Caco-2 (cell line): ENCODE measurements at places on chromosomes 7 and 10. TPM values are rescaled to one million over a fixed set of nuclear protein-coding genes. Genes with fewer than 3 reads are reported as not detected.
A peak's percentile ranks its signal among the peaks of the same experiment; 100 is the strongest.

DNA sequence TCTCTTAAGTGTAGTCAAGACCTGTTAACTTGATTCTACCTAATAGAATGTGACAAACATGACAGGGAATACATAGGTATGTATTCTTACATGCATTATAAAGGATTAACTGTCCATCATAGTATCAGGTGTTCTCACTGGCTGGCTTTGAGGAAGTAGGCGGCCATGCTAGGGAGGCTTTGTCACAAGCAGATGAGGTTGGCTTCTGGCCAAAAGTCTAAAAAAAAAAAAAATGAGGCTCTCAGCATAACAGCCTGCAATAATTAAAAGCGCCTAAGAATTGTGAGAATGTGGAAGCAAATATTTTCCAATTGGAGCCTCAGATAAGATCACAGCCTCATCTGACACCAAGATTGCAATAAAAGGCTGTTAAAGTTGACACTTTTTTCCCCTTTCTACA, 1256.8 kb upstream of the SORCS1 start:
- no peak for DNase-seq
- H3K36me3 ChIP-seq: no peaks in the 10 kb centered on the region
- H3K4me3 ChIP-seq: no peak overlapping the region
- no peak overlapping the region for H3K27ac ChIP-seq
- H3K4me1 ChIP-seq: no peaks in the 10 kb centered on the region

GRCh38 chr10:131882590-131883451, 18.0 kb upstream of the PPP2R2D start:
- H3K27ac ChIP-seq: no peak overlapping the region
- no peaks in the 10 kb centered on the region for H3K36me3 ChIP-seq
- no peak for DNase-seq

DNA sequence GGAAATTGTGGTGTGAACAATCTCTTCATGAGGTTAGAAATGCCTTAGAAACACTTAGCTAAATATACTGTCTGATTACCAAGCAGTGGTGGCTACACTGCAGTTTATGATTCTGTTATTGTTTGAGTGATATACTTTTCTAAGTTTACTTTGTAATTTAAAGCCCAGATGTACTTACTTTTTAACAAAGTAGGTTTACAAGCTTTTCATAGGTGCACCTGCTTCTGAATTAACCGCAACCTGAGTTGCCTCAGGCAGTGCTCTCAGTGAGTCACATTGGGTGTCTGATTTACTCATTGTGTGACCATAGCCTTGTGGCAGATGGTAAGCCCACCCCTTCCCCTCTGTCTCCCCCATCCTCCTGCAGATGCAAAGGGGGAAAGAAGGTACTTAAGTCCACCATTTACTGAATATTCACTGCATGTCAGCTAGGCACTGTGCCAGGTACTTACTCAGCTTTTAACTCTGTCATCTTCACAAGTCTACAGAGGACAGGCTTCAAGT, 9.0 kb downstream of the MTURN start:
- no peak for DNase-seq
- H3K4me1 ChIP-seq: 0 out of 2 replicates have a peak, but pooled peaks cover 8% of the 10 kb centered on the region
- no peaks in the 10 kb centered on the region for H3K36me3 ChIP-seq
- H3K27ac ChIP-seq: no peak overlapping the region

DNA sequence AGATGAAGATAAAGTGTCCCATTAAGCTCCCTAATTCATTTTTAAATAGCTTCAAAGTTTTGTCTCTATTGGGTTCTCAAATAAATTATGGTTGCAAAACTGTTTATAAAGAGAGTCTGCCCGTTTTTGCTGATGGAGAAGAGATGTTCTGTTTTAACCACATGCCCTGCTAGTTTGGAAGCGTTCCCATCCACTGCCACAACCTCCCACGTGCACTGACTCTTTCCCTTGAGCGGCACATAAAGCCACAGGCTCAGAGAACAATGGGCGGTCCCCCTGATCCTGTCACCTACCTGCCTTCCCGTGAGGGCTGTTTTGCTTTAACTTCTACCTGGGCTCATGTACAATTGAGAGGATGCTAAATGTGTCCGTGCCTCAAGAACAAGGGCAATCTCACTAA, 65.5 kb downstream of the CPVL start:
- no peak overlapping the region for H3K4me3 ChIP-seq
- no peak overlapping the region for H3K27ac ChIP-seq
- no peak for DNase-seq
- H3K36me3 ChIP-seq: no peaks in the 10 kb centered on the region
- no peaks in the 10 kb centered on the region for H3K27me3 ChIP-seq

- H3K4me1 ChIP-seq: peaks cover under 1% of the 10 kb centered on the region
- H3K36me3 ChIP-seq: no peaks in the 10 kb centered on the region
- no peak overlapping the region for H3K4me3 ChIP-seq
- H3K27me3 ChIP-seq: peaks cover 3% of the 10 kb centered on the region
Observed at GRCh38 chr10:69567920-69568319, 5.3 kb downstream of the NEUROG3 start.

DNA sequence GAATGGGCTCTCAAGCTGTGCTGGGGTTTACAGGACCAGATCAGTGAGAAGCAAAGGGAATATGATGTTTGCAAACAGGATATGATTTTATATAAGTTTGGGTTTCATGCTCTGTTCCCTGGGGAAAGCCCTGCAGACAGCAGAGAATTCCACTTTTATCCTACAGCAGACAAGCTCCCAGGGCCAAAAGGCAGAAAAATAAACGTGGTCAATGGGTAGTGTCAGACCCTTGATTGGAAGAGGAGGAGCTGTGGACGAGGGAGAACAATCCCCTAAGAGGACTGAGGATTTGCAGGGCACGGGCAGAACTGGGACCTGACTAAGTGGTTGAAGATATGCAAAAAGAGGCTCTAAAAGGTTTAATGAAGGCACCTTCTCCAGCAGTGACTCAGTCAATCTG, 275.3 kb downstream of the HDAC9 start:
- H3K36me3 ChIP-seq: no peaks in the 10 kb centered on the region
- H3K4me1 ChIP-seq: no peaks in the 10 kb centered on the region
- H3K27me3 ChIP-seq: no peaks in the 10 kb centered on the region
- no peak for DNase-seq
- no peak overlapping the region for H3K27ac ChIP-seq
- H3K4me3 ChIP-seq: no peak overlapping the region

DNA sequence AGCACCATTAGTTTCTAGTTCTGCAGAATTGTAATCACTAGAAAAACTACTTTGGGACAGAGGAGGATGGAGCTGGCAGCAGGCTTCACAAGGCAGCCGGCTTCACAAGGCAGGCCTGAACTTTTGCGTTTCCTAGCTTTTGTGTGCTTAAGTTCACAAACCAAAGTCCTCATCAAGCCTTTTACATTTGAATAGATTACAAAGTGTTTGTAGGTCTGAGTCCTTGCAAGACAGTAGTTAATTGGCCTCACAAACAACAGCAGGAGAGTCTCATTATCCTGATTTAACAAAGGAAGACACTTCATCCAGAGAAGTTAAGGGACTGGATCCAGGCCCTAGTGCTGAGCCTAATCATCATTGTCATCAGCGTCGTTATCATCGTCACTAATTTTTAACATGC, 147.8 kb upstream of the AUTS2 start:
- no peak overlapping the region for H3K4me3 ChIP-seq
- no peak overlapping the region for H3K27ac ChIP-seq
- no peaks in the 10 kb centered on the region for H3K27me3 ChIP-seq
- no peaks in the 10 kb centered on the region for H3K36me3 ChIP-seq

GRCh38 chr7:29256693-29257002, 62.1 kb downstream of the CHN2 start:
- no peak for DNase-seq
- no peaks in the 10 kb centered on the region for H3K4me1 ChIP-seq
- H3K27ac ChIP-seq: no peak overlapping the region
- no peak overlapping the region for H3K4me3 ChIP-seq

- no peak overlapping the region for H3K27ac ChIP-seq
- no peak for DNase-seq
- no peaks in the 10 kb centered on the region for H3K27me3 ChIP-seq
- H3K4me3 ChIP-seq: no peak overlapping the region
Observed at GRCh38 chr10:49356944-49357343, 38.9 kb downstream of the DRGX start.

GRCh38 chr7:40805361-40805760, 670.6 kb downstream of the SUGCT start:
- H3K36me3 ChIP-seq: no peaks in the 10 kb centered on the region
- H3K27me3 ChIP-seq: no peaks in the 10 kb centered on the region
- no peak for DNase-seq
- no peaks in the 10 kb centered on the region for H3K4me1 ChIP-seq

GRCh38 chr10:35442028-35442427, 105.7 kb downstream of the CCNY start:
- H3K27me3 ChIP-seq: no peaks in the 10 kb centered on the region
- DNase-seq: no peak
- 0 out of 2 replicates have a peak, but pooled peaks cover 2% of the 10 kb centered on the region for H3K36me3 ChIP-seq

GRCh38 chr7:96933067-96933645, 72.2 kb upstream of the DLX6 start:
- no peaks in the 10 kb centered on the region for H3K27me3 ChIP-seq

GRCh38 chr10:88385601-88386203, 197.4 kb downstream of the RNLS start:
- H3K36me3 ChIP-seq: no peaks in the 10 kb centered on the region
- peak overlapping the region; percentile 44 for H3K27ac ChIP-seq
- H3K4me1 ChIP-seq: peaks cover 23% of the 10 kb centered on the region
- H3K27me3 ChIP-seq: no peaks in the 10 kb centered on the region

DNA sequence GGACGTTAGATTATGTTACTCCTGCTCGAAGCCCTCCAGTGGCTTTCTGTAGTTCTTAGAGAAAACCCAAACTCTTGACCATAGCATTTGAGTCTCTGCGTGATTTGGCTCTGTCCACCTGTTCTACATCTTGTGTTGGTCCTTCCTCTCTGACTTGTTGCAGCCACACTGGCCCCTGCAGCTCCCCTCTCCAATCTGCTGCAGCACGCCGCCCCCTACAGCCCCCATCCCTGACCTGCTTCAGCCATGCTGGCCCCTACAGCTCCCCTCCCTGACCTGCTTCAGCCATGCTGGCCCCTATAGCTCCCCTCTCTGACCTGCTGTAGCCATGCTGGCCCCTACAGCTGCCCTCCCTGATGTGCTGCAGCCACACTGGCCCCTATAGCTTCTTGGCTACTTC, 29.2 kb downstream of the TRRAP start:
- no peak overlapping the region for H3K27ac ChIP-seq
- no peaks in the 10 kb centered on the region for H3K4me1 ChIP-seq
- H3K27me3 ChIP-seq: no peaks in the 10 kb centered on the region
- DNase-seq: no peak
- no peak overlapping the region for H3K4me3 ChIP-seq
- H3K36me3 ChIP-seq: peaks cover 6% of the 10 kb centered on the region

- no peaks in the 10 kb centered on the region for H3K4me1 ChIP-seq
- no peak overlapping the region for H3K4me3 ChIP-seq
- peaks cover 3% of the 10 kb centered on the region; the same call in 1 of the 2 replicates for H3K36me3 ChIP-seq
- no peak overlapping the region for H3K27ac ChIP-seq
Observed at GRCh38 chr7:117219485-117219884, 103.4 kb downstream of the WNT2 start.

- no peak overlapping the region for H3K27ac ChIP-seq
- H3K4me3 ChIP-seq: no peak overlapping the region
- H3K36me3 ChIP-seq: no peaks in the 10 kb centered on the region
- H3K27me3 ChIP-seq: no peaks in the 10 kb centered on the region
Observed at GRCh38 chr7:30877015-30877769, 34.5 kb upstream of the AQP1 start.

- H3K27ac ChIP-seq: no peak overlapping the region
- peaks cover 15% of the 10 kb centered on the region for H3K4me1 ChIP-seq
- DNase-seq: no peak
- no peaks in the 10 kb centered on the region for H3K27me3 ChIP-seq
- H3K4me3 ChIP-seq: no peak overlapping the region
- no peaks in the 10 kb centered on the region for H3K36me3 ChIP-seq
Observed at GRCh38 chr7:2737771-2738540, 50.0 kb downstream of the AMZ1 start.

DNA sequence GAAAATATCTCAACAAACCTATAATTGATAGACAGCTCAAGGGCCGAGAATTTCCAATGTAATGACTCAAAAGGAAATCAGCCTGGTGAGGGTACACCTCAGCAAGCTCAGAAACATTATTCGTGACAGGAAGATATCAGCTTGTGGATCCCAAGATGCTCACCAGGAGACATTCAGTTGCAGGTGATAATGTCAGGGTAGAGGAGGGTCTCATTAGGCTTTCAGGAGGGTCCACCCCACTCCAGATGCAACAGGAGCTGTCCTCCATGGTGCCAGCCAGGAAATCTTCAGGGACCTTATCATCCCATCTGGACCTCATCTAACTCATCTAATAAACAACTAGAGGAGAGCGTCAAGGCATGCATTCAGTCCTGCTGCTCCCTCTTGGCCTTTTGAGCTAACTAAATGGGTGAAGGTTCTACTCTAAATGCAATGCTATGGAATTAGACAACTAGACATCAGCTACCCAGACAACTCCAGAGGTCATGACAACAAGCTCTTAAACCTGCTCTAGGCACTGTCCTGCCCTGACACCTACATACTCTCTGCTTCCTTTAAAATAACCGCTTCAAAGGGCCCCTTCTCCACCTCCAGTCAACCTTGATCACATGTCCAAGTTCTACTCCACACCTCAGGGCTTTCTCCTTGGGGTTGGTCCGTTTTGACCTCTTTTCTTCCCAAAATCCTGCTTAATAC, 4.3 kb upstream of the GIMAP5 start:
- H3K27me3 ChIP-seq: peaks cover 1% of the 10 kb centered on the region; the same call in 1 of the 2 replicates
- no peak overlapping the region for H3K27ac ChIP-seq
- H3K4me3 ChIP-seq: no peak overlapping the region
- H3K36me3 ChIP-seq: no peaks in the 10 kb centered on the region
- DNase-seq: no peak

GRCh38 chr7:112362053-112362650, 88.1 kb upstream of the IFRD1 start:
- H3K27me3 ChIP-seq: no peaks in the 10 kb centered on the region
- no peak overlapping the region for H3K4me3 ChIP-seq
- no peaks in the 10 kb centered on the region for H3K36me3 ChIP-seq
- H3K4me1 ChIP-seq: no peaks in the 10 kb centered on the region
- H3K27ac ChIP-seq: no peak overlapping the region

Gene VWC2
- total RNA-seq: not detected in 2 replicates

Gene PRPS1L1
- total RNA-seq: not detected in 2 replicates

Gene ADAM12
- total RNA-seq: not detected in 2 replicates
